ENCODE measurements at places on chromosomes 1 and 21.

- DNase-seq: no peak
Measured at GRCh38 chr1:44831516-44831915, 11.5 kb downstream of the PTCH2 start.

DNA sequence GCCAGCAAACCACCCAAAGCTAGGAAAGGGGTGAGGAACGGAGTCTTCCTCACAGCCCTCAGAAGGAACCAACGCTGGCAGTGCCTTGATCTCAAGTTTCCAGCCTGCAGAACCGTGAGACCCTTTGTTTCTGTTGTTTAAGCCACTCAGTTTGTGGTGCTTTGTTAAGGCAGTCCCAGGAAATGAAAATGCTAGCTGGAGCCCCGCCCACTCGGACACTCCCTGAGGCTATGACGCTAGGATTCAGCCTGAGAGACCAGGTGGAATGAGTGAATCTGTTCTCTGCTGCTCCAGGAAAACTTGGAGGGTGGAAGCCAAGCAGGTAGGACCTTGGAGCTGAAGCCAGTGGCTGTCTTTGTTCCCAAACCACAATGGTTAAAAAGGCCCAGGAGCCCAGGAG is 196.5 kb upstream of the POU3F1 start:
- DNase-seq: no peak

- DNase-seq: no peak
Measured at GRCh38 chr1:162930532-162930931, 69.6 kb upstream of the CCDC190 start.

GRCh38 chr1:184416481-184416880 is 29.7 kb downstream of the C1orf21 start:
- DNase-seq: no peak

GRCh38 chr1:158203693-158204457 is 23.2 kb downstream of the CD1D start:
- DNase-seq: no peak

- peak; percentile 83 for DNase-seq
Measured at GRCh38 chr1:83999316-83999819, 436 bp upstream of the TTLL7 start.

Data from substantia nigra (tissue), 51 donors.